ENCODE measurements at places on chromosomes 5 and 9. TPM values are rescaled to one million over a fixed set of nuclear protein-coding genes. Genes with fewer than 3 reads are reported as not detected.

Gene LCN2
- 154 TPM for total RNA-seq

Gene COL23A1
- not detected for total RNA-seq

Gene PAEP
- total RNA-seq = not detected

Gene ARL14EPL
- total RNA-seq = not detected

Gene ARL10
- total RNA-seq = 0.15 TPM

DNA sequence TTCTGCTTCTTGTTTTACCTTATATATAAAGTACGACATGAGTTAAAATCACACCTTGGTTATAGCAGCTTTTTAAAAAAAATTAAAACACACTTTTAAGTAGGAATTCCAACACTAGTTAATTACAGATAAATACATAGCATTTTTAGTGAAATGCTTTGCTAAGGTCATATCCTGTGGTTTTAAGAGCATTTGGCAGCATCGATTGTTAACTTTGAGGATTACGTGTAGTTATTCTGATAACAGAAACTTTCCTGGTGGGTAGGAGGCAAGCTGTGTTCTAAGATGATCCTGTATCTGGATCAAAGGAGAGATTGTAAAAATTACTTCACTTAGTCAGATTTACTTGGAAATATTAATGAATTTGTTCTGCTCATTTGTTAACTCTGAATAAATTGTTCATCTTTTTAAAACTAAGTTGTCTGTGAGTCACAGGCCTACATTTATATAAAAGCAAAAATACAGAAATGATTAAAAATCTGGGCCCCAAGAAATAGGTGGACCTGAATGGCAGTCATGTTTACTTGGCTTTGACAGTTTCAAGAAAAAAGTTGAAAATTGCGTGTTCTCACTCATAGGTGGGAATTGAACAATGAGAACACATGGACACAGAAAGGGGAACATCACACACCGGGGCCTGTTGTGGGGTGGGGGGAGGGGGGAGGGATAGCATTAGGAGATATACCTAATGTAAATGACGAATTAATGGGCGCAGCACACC lies 58.3 kb downstream of the TRIO start:
- H3K4me1 ChIP-seq = peaks cover 31% of the 10 kb centered on the region

- peaks cover 14% of the 10 kb centered on the region for H3K4me1 ChIP-seq
- DNase-seq = peak; percentile 12
- H3K4me3 ChIP-seq = peak overlapping the region; percentile 80
Observed at GRCh38 chr9:79570448-79571308, 1.1 kb upstream of the TLE4 start.

DNA sequence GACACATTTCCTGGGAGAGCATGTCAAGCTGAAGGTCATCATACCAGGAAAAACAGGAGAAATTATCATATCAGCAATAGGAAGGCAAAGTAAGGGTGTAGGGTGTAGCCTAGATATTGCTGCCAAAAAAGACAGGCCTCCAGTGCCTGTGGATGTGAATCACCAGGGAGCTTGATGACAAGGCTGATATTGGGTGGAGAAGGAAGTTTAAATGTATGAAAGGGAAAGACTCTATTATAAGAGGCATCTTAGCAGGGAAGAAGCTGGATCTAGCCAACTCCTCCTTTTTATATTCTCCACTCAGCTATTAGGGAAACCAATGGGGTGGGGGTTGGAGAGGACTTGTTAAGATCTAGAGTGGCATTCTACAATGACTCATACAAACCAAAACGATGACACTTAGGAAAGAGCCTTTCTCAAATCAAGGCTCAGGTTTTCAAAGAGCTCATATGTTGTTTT lies 13.4 kb upstream of the TXNDC8 start:
- peak; percentile 80 for DNase-seq
- no peaks in the 10 kb centered on the region for H3K27me3 ChIP-seq
- no peak overlapping the region for H3K4me3 ChIP-seq

DNA sequence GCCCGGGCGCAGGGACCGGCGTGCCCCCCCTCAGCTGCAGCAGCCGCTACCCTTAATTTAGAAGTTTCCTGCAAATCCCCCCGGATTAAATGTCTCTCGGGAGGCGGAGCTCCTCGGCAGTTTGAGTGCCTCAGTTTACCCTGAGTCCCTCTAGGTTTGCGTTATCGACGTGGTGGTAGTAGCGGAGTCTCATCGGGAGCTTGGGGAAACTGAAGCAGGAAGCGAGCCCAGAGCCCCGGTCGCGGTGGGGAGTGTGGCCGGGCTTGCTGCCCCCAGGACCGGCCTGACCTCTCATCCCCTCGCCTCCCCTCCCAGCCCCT lies 529 bp upstream of the TPM2 start:
- peak overlapping the region; percentile 56 for H3K27ac ChIP-seq
- DNase-seq = no peak
- peak overlapping the region; percentile 83 for H3K4me3 ChIP-seq
- no peaks in the 10 kb centered on the region for H3K27me3 ChIP-seq
- no peaks in the 10 kb centered on the region for H3K36me3 ChIP-seq

GRCh38 chr9:96721731-96722429 lies 56.0 kb downstream of the ZNF510 start:
- H3K27me3 ChIP-seq = no peaks in the 10 kb centered on the region
- H3K36me3 ChIP-seq = no peaks in the 10 kb centered on the region
- no peak for DNase-seq
- no peak overlapping the region for H3K4me3 ChIP-seq
- H3K27ac ChIP-seq = no peak overlapping the region
- peaks cover 18% of the 10 kb centered on the region for H3K4me1 ChIP-seq

GRCh38 chr9:127457191-127457878 lies 6.0 kb downstream of the LRSAM1 start:
- no peak overlapping the region for H3K4me3 ChIP-seq
- peak; percentile 73 for DNase-seq
- peaks cover 15% of the 10 kb centered on the region for H3K4me1 ChIP-seq
- H3K27ac ChIP-seq = peak overlapping the region; percentile 48
- no peaks in the 10 kb centered on the region for H3K27me3 ChIP-seq

DNA sequence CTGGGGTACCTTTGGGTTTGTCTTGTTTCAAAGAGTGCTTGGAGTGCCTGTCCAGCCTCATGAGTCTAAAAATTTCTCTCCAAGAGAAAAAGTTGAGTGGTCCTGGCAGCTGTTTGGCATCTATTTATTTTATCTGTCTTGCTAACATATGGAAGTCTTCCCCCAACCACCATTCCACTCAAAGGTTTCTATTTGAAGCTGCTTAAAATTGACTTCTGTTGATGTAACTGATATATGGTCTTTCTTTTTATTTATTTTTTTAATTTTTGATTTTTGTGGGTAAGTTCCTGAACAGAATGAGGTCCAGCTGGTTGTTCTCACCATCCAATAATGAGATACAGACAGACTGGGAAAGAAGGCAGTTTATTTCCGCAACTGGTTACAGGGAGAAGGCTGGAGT lies 178.7 kb upstream of the SGCD start:
- H3K27ac ChIP-seq = no peak overlapping the region
- H3K4me3 ChIP-seq = no peak overlapping the region
- no peaks in the 10 kb centered on the region for H3K36me3 ChIP-seq
- H3K27me3 ChIP-seq = no peaks in the 10 kb centered on the region
- DNase-seq = no peak

DNA sequence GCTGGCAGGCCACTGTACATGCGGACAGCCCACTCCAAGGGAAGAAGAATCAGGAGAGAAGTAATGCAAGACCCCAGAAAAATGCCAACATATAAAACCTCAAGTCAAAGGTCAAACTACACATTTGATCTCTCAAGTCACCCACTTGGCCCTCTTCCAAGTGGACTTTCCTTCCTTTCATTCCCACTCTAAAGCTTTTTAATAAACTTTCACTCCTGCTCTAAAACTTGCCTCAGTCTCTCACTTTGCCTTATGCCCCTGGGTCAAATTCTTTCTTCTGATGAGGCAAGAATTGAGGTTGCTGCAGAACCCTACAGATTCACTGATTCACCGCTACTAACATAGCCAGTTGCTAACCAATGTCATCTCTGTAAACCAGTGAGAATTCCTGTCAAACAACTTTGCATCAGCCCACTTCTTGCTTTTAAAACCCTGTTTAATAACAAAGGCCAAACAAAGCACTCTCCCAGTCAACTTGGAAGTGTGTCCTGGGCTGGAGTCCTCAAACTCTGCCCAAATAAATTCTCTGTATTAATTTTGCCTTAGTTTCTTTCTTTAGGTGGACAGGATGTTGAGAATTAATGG lies 6.9 kb upstream of the ATP6V1G1 start:
- DNase-seq = peak; percentile 53
- no peaks in the 10 kb centered on the region for H3K27me3 ChIP-seq
- H3K27ac ChIP-seq = no peak overlapping the region
- no peaks in the 10 kb centered on the region for H3K36me3 ChIP-seq
- no peak overlapping the region for H3K4me3 ChIP-seq
- H3K4me1 ChIP-seq = no peaks in the 10 kb centered on the region

- H3K27me3 ChIP-seq = no peaks in the 10 kb centered on the region
- no peaks in the 10 kb centered on the region for H3K4me1 ChIP-seq
- H3K4me3 ChIP-seq = peak overlapping the region; percentile 65
- no peak overlapping the region for H3K27ac ChIP-seq
- DNase-seq = peak; percentile 67
- no peaks in the 10 kb centered on the region for H3K36me3 ChIP-seq
Observed at GRCh38 chr9:34701769-34702736, 7.9 kb downstream of the CCL21 start.

DNA sequence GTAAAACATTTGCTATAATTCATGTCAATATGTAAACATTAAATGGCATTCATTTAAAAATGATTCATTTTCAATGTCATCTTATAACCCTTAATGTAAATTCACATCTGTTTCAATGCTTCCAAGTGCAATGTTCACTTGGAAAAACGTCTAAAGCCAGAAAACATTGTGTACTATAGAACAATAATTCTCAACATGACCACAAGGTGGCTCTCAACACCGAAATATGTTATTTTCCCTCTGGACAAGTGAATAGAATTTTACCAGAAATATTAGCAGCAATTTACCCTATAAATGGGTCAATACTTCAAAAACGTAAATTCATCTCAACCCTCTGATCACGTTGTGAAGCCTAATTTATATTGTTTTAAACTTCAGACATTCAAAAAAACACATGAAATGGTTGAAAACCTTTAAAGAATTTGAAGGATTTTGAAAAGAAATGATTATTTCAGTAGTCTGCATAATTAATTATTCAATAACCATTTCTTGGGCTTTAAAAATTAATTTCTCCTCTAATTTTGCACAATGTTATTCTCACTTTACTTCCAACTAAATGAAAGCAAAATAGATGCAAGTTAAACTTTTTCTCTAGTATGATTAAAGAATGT lies 11.0 kb downstream of the CDH10 start:
- no peak overlapping the region for H3K4me3 ChIP-seq
- DNase-seq = peak; percentile 77
- no peak overlapping the region for H3K27ac ChIP-seq
- H3K36me3 ChIP-seq = no peaks in the 10 kb centered on the region
- H3K27me3 ChIP-seq = no peaks in the 10 kb centered on the region
- H3K4me1 ChIP-seq = no peaks in the 10 kb centered on the region

GRCh38 chr9:19161257-19162025 lies 34.1 kb upstream of the PLIN2 start:
- peak overlapping the region; percentile 83 for H3K27ac ChIP-seq
- H3K27me3 ChIP-seq = no peaks in the 10 kb centered on the region
- no peaks in the 10 kb centered on the region for H3K36me3 ChIP-seq
- peak; percentile 95 for DNase-seq

GRCh38 chr9:109022873-109023272 lies 9.6 kb upstream of the CTNNAL1 start:
- peak; percentile 86 for DNase-seq
- no peak overlapping the region for H3K4me3 ChIP-seq
- H3K36me3 ChIP-seq = peaks cover 9% of the 10 kb centered on the region
- no peaks in the 10 kb centered on the region for H3K27me3 ChIP-seq

DNA sequence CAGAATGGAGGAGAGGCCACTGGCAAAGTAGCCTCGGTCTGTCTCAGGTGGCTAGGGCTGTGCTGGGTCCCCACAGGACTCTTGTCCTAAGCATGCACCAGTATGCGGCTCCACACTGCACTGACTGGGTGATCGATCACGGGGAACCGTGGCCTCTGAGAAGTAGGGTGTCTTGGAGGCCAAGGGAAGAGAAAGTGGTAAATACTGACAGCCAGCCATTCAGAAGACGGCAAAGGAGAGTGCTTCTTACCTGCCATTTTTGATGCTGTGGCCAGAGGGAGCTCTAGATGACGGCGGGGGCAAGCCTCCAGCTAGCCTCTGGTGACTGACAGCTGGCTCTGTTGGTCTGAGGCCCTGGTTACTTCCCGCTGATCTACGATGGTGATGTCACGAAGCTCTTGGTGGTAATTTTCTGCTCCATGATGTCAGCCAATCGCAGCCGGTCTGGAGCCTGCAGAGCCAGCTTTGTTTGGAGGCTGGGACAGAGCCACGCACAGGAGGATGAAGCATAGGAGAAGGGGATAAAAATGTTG lies 40.4 kb upstream of the GADD45G start:
- H3K4me3 ChIP-seq = no peak overlapping the region
- H3K36me3 ChIP-seq = no peaks in the 10 kb centered on the region
- DNase-seq = peak; percentile 16
- peaks cover 10% of the 10 kb centered on the region for H3K27me3 ChIP-seq
- H3K4me1 ChIP-seq = no peaks in the 10 kb centered on the region
- H3K27ac ChIP-seq = no peak overlapping the region

- H3K27ac ChIP-seq = no peak overlapping the region
- H3K36me3 ChIP-seq = no peaks in the 10 kb centered on the region
- DNase-seq = peak; percentile 25
- no peaks in the 10 kb centered on the region for H3K27me3 ChIP-seq
- H3K4me3 ChIP-seq = no peak overlapping the region
Observed at GRCh38 chr5:33981408-33982162, 2.9 kb downstream of the SLC45A2 start.

DNA sequence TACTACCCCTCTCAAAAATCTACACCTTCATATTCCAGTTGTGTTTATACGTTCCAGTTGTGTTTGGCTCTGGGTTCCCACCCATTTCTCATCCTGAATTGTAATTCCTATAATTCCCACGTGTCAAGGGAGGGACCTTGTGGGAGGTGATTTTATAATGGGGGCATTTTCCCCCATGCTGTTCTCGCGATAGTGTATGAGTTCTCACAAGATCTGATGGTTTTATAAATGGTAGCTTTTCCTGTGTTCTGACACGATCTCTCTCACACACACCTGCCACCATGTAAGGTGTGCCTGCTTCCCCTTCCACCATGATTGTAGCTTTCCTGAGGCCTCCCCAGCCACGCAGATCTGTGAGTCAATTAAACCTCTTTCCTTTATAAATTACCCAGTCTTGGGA lies 108.5 kb upstream of the ADAMTS16 start:
- DNase-seq = no peak
- H3K27ac ChIP-seq = no peak overlapping the region
- H3K4me3 ChIP-seq = no peak overlapping the region
- H3K4me1 ChIP-seq = no peaks in the 10 kb centered on the region
- H3K36me3 ChIP-seq = no peaks in the 10 kb centered on the region
- peaks cover 25% of the 10 kb centered on the region for H3K27me3 ChIP-seq

- H3K36me3 ChIP-seq = peaks cover 6% of the 10 kb centered on the region
- H3K27ac ChIP-seq = peak overlapping the region; percentile 60
- H3K27me3 ChIP-seq = no peaks in the 10 kb centered on the region
Observed at GRCh38 chr9:5714501-5715401, 85.8 kb downstream of the RIC1 start.

- no peak overlapping the region for H3K4me3 ChIP-seq
- H3K36me3 ChIP-seq = no peaks in the 10 kb centered on the region
- H3K27me3 ChIP-seq = no peaks in the 10 kb centered on the region
Observed at GRCh38 chr5:16901021-16901644, 35.0 kb downstream of the MYO10 start.

GRCh38 chr5:162624110-162624509 lies 556.5 kb downstream of the GABRG2 start:
- no peak overlapping the region for H3K4me3 ChIP-seq
- H3K4me1 ChIP-seq = no peaks in the 10 kb centered on the region
- H3K27me3 ChIP-seq = no peaks in the 10 kb centered on the region
- DNase-seq = no peak

GRCh38 chr9:76302947-76303550 lies 91.2 kb downstream of the RFK start:
- H3K36me3 ChIP-seq = no peaks in the 10 kb centered on the region
- no peak overlapping the region for H3K27ac ChIP-seq
- H3K27me3 ChIP-seq = no peaks in the 10 kb centered on the region
- H3K4me1 ChIP-seq = no peaks in the 10 kb centered on the region
- DNase-seq = peak; percentile 39
- H3K4me3 ChIP-seq = no peak overlapping the region
